ENCODE measurements at places on chromosomes 5 and 9.

DNA sequence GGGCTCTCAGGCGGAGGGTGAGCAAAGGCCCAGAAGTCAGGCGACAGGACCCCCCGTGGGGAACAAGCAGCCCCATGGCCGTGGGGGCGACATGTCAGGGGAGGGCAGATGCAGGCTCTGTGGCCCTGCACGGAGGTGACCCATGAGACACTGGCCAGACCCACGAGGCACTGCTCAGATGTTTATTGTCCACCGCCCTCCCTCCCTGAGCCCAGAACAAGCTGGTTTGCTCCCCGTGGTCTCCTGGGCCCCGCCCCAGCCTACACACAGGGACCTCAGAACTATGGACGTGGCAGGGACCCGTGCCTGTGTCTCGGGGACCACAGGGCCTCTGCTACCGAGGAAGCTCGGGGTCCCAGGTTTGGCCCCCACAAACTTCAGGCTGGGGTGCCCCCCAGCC, 1.9 kb downstream of the FUT7 start:
- no peak for DNase-seq

GRCh38 chr9:133332381-133332730, 3.6 kb downstream of the SURF6 start:
- no peak for DNase-seq

- no peak for DNase-seq
Measured at GRCh38 chr9:129335464-129336129, 157.5 kb upstream of the IER5L start.

- peak; percentile 87 for DNase-seq
Measured at GRCh38 chr9:137236238-137236935, 4.7 kb upstream of the TUBB4B start.

GRCh38 chr5:134083517-134083916, 31.0 kb upstream of the TCF7 start:
- DNase-seq: no peak

GRCh38 chr5:151107084-151107483, 26.2 kb upstream of the TNIP1 start:
- no peak for DNase-seq

GRCh38 chr9:76878933-76879332, 27.0 kb downstream of the PRUNE2 start:
- DNase-seq: no peak

All from stimulated activated CD8-positive, alpha-beta memory T cell treated with anti-CD3 and anti-CD28 coated beads, Interleukin-4, amount 100 ng/mL, for 24 hours (primary cell).